ENCODE measurements at places on chromosomes 11 and 22.

GRCh38 chr22:45203150-45203951 lies 37.3 kb downstream of the KIAA0930 start:
- no peak for DNase-seq

DNA sequence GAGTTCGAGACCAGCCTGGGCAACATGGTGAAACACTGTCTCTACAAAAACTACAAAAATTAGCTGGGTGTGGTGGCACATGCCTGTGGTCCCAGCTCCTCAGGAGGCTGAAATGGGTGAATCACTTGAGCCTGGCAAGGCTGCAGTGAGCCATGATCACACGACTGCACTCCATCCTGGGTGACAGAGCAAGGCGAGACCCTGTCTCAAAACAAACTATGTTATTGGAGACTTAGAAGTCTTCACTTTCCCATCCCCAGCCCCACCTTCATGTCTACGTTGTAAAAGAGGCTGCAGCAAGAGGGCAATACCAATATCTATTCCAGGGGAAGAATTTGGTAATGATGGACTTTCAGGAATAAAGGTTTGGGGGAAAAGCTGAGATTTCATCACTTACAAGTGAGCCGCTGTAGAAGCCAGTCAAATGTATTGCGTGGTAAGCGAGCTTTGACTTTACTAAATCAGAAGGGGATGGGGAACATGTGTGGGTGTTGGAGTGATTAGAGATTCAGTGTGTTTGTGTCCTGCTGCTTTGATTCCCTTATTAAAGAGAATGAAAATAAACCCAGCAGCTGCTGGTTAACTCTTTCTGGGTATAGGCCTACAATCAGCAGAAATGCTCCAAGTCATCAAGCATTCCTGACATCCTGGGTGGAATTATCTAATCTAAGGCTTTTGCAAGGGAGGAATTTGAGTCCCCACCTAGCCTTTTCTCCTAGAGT lies 53.7 kb downstream of the UBASH3B start:
- DNase-seq: peak; percentile 84

DNA sequence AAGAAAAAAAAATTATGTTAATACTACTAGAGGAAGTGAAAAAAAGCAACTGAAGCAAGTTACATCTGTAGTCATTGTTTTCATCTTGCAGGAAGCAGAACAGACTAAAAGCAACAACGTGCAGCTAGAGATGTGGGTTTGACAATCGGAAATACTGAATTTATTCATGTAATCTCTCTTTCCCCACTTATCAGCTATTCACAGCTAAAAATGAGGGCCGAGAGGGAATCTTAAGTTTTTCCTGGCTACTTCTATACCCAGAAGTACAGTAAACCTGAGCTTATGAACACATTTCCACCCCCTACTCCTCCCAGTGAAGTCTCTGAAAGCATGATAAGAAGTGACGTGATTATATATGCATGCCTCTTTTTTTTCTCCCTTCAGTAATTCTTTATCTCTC lies 116.5 kb downstream of the SPON1 start:
- DNase-seq: no peak

DNA sequence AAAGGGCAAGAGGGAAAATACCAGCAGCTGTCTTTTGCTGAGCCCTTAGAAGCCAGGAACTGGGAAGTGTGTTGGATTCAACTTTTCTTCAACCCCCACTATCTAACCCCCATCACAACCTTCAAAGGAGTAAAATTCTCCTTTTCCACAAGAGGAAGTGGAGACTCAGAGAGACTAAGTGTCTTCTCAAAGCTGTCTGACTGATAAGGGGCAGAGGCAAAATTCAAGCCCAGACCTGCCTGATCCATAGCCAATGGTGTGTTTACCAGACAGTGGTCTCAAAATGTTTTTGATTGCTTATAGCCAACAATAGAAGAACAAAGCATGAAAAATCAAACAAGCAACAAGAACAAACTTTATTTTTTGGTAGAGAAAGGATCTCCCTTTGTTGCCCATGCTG lies 707.0 kb downstream of the NTM start:
- no peak for DNase-seq

DNA sequence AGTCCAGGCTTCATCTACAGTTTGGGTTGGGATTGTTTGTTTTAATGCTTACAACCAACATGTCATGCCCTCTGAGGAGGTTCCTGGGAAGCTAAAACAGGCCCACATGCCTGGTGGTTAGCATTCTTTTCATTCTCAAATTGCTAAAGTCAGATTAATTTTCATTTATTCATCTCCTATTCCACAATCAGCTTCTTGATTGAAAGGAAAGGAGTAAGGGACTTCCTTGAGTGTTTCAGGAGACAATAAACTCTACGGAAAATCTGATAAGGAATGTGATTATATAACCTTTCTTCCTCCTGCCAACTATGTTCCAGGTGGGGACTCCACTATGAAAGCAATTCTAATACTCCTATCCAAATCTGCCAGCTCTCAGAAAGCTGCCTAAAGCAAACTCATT lies 30.8 kb downstream of the MRTFA start:
- no peak for DNase-seq

- no peak for DNase-seq
Measured at GRCh38 chr22:31089160-31090100, 8.3 kb downstream of the SMTN start.

- peak; percentile 41 for DNase-seq
Measured at GRCh38 chr11:111982019-111982464, 43.2 kb upstream of the DLAT start.

DNA sequence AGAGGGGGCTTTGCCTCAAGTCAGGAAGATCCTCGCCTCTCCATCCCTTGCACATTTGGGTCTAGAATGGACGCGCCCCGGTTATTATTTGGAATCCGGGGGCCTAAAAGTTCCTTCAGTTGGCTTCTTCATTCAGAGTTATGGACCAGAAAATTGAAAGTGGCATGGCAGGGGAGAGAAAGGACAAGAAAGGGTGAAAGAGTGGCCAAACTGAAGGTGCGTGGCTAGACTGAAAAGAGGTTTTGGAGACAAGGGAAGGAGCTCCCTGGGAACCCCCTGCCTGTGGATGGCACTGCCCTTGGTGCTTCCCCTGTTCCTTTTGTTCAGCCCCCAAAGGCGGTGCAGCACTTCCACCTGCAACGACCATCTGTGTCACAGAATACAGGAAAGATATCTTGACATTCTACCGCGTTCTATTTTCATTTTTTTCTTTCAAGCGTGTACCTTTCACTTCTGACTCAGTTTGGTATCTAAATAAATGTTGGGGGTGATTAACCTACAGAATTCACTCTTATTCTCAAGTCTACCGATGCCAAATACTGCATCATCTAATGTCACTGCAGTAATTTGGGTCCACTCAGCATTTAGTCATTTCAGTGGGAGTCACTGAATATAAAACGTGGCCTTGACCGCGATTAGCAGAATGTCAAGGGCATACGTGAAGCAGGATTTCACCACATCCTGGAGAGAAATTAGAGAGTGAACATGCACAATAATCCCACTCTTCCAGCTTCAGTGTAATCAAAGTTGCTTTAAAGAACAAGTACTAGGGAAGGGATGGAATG lies 88.1 kb upstream of the ARHGAP32 start:
- DNase-seq: no peak

DNA sequence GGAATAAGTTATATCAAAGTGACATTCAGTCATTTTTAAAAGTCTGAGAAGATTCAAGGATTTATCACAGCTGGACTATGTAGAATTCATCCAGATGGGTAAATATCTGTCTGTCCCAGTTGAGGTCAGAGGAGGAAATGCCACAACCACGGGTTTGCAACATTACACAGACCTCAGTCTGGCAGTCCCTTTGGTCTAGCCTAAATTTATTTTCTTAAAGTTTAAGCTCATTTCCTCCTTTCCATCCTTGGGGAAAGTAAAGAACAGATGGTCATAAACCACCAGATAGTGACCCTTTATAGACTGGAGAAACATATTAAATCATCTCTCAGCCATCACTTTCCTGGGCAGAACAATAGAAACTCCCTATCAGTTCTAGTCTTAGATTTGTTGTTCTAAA lies 238.4 kb upstream of the DDI1 start:
- peak; percentile 85 for DNase-seq

DNA sequence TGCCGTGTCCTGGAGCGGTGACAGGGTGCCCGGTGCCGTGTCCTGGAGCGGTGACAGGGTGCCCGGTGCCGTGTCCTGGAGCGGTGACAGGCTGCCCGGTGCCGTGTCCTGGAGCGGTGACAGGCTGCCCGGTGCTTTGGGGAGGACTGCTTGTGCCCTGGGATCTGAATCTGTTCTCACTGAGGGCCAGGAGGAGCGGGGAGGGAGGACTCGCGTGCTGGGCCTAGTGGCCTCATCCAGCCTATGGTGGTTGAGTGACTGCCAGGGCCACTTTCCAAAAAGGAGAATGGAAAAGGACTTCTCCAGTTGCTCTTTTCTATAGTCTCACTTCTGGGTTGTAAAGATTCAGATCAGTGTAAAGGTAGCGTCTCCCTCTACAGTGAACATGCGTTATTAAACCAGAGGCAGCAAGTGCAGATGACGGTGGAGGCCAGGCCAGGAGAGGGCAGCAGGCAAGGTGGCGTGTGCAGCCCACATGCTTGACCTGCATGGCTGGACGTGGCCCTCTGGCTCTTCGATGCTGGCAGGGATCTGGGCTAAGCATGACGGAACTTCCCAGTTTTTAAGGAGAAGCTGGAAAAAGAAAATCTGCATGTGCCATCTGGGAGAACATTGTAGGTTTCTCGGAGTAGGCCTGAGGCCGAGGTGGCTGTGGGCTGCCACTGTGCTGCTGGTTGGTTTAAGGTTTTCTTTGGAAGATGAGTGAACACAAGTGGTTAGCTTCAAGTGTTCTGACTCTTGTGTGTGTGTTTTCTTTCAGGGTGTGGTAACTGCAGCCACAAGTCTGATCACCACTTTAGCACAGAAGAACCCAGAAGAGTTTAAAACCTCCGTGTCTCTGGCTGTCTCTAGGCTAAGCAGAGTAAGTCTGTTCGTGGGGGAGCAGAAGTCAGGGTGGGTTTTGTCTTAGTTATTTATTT lies 55.0 kb downstream of the AP2A2 start:
- DNase-seq: no peak

GRCh38 chr11:121463689-121464335 lies 11.0 kb upstream of the SORL1-AS1 start:
- DNase-seq: no peak

GRCh38 chr11:118939953-118940598 lies 14.3 kb upstream of the BCL9L start:
- no peak for DNase-seq

- DNase-seq: no peak
Measured at GRCh38 chr11:12092714-12093113, 17.7 kb upstream of the MICAL2 start.

DNA sequence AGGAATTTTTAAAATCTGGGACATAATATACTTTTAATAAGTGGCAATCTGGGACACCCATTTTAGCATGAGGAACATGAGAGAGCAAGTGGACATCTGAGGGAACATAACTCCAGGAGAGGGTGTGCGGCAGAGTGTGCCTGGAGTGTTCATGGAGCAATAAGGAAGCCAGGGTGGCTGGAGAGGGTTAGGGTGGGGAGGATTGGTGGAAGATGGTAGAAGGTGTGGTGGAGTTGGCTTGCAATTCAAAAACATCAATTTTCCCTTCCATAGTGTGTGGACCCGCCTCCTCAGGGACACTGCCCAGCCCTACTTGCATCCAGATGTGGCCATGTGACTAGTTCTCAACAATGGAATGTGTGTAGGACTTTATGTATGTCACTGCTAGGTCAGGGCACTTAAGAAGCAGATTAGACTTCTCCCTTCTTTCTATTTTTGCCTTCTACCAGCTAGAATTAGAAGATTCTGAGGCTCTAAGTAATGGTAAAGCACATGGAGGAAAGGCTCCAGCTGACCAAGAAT lies 4.4 kb upstream of the DENND5A start:
- no peak for DNase-seq

GRCh38 chr11:15197696-15198095 lies 83.0 kb downstream of the INSC start:
- DNase-seq: no peak

- peak; percentile 87 for DNase-seq
Measured at GRCh38 chr11:58616594-58616993, 5.9 kb upstream of the CNTF start.

- DNase-seq: peak; percentile 11
Measured at GRCh38 chr22:41001722-41002122, 50.5 kb downstream of the RBX1 start.

DNA sequence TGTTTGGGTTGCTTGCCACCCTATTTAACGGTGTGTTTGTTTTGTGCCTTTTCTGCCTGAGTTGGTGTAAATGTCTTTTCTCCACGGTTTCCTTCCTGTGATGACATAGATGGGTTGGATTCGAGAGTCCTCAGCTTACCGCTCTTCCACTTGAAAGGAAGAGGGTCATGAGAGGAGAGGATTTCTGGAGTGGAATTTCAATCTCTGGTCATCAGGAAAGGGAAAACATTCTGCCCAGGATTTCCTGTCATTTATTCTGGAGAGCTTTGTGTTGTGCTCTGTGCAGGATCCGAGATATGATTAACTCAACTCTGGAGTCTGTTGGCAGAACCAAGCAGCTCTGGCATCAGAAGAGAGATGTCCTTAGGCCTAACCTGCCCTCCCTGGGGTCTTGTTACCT lies 605.2 kb downstream of the NTM start:
- DNase-seq: no peak

GRCh38 chr11:32827276-32827675 lies 2.5 kb upstream of the PRRG4 start:
- DNase-seq: no peak

GRCh38 chr11:117597071-117597470 lies 199.9 kb downstream of the DSCAML1 start:
- DNase-seq: peak; percentile 34

- DNase-seq: peak; percentile 66
Measured at GRCh38 chr11:46315033-46315738, 32.1 kb upstream of the DGKZ start.

- no peak for DNase-seq
Measured at GRCh38 chr22:20960609-20961008, 6.4 kb upstream of the AIFM3 start.

DNA sequence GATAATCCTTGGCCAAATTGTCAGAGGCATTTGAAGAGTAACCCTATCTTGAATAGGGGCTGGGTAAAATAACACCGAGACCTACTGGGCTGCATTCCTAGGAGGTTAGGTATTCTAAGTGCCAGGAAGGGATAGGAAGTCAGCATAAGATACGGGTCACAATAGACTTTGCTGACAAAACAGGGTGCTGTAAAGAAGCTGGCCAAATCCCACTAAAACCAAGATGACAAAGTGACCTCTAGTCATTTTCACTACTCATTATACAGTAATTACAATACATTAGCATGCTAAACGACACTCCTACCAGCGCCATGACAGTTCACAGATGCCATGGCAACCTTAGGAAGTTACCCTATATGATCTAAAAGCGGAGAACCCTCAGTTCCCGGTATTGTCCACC lies 964 bp upstream of the REXO2 start:
- DNase-seq: peak; percentile 26

- no peak for DNase-seq
Measured at GRCh38 chr11:114684636-114685035, 6.3 kb downstream of the NXPE2 start.

- DNase-seq: no peak
Measured at GRCh38 chr11:125448136-125448535, 47.9 kb downstream of the FEZ1 start.

GRCh38 chr22:19424186-19424500 lies 7.4 kb downstream of the HIRA start:
- no peak for DNase-seq

- no peak for DNase-seq
Measured at GRCh38 chr22:31739795-31740201, 10.1 kb downstream of the PRR14L start.

- DNase-seq: no peak
Measured at GRCh38 chr11:61903845-61904244, 12.5 kb upstream of the FADS3 start.

GRCh38 chr11:19723572-19724342 lies 11.1 kb downstream of the NAV2 start:
- peak; percentile 17 for DNase-seq

GRCh38 chr11:1130276-1131032 lies 27.3 kb upstream of the MUC5AC start:
- DNase-seq: no peak

- no peak for DNase-seq
Measured at GRCh38 chr11:36405585-36406367, 104.3 kb downstream of the TRAF6 start.

All from brain microvascular endothelial cell (primary cell).